Chondrocyte (in vitro differentiated cells): ENCODE measurements at places on chromosomes 1 and 21. TPM values are rescaled to one million over a fixed set of nuclear protein-coding genes. Genes with fewer than 3 reads are reported as not detected.

DNA sequence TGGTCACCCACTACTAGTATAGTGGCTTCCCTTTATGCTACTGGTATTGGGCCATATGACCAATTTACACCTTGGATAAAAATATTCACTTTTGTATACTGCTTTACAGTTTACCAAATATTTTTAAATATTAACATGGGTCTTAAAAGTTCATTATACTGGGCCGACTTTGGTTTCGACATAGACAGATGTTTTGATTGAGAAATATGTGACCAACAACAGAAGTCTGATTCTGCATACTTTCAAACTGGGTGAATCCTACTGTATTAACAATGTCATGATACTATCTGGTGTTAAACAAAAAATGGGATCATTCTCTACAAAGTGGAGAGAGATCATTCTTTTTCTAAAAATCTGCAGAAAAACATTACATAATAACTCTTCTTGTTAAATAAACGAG is 134.8 kb downstream of the AKT3 start:
- no peak for DNase-seq

Gene EDN2
- total RNA-seq = 0.38 to 4.2 TPM (median 0.80 TPM) in 3 replicates

Gene EFNA3
- total RNA-seq = 4.3 to 5.5 TPM (median 4.5 TPM) in 3 replicates

DNA sequence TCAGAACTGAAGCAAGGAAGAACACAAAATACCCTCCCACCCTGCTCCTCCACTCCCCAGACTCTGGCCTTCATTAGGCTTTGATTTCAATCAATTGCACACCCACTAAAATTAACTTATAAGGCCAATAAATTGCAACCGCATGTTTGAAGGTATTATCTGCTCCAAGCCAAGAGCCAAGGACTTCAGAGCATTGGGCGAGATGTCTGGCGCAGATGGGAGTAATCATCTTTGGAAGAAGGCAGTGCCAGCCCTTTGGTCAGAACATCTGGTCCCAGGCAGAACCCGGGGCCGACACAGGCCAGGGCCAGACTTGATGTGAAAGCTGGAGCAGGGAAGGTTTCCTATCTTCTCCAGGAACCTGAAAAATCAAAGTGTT is 60.0 kb downstream of the SLC66A1 start:
- no peak for DNase-seq

- DNase-seq = no peak
These were observed 180.4 kb upstream of the GALNT2 start for GRCh38 chr1:229886636-229887035.

DNA sequence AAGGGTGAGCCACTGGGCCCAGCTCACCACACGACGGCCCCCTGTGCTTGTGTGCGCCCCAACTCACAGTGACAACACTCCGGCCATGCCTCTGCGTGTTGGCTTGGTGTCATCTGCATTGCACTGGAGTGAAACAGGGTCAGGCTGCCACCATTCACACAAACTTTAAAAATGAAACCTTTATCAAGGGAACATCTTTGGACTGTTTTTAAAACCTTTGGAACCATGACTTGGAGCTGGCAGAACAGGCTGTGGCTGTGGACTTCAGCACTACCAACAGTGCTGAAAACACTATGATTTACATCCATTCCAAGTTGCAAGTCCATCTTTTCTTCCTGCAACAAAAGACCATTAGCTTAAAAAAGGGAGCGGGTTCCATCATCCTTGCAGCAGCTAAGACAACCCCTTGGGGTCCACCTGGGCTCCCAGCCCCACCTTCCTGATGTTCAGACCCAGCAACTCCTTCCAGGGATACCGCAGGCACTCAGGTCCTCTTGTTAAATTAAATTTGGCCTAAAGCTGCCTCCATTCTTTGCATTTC is 25.6 kb downstream of the POFUT2 start:
- no peak for DNase-seq

DNA sequence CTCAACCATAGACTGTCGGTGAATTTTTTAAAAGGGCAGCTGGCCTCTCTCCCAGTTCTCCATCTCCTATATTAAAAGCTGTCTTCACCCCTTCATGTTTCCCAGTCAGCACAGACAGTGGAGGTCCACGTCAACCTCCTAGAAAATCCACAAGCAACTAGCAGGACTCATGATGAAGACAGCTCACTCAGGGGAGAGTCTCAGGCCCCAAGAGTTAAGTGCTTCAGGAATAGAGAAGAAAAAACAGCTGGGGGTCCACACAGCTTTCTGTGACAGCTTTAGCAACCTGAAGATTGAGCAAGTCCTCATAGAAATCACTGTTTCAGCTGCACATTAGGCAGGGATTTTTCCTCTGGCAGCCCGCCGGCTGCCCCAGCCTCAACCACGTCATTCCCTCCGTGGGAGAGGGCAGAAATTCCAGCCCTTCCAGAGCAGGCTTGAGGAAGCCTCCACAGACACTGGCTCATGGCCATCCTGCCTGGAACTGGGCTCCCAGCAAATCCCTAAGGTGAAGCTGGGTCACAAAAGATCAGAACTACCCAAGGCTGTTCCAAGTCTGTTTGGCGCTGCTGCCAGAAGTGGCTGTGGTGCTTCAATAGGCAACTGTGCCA is 15.2 kb downstream of the GPR161 start:
- no peak for DNase-seq

DNA sequence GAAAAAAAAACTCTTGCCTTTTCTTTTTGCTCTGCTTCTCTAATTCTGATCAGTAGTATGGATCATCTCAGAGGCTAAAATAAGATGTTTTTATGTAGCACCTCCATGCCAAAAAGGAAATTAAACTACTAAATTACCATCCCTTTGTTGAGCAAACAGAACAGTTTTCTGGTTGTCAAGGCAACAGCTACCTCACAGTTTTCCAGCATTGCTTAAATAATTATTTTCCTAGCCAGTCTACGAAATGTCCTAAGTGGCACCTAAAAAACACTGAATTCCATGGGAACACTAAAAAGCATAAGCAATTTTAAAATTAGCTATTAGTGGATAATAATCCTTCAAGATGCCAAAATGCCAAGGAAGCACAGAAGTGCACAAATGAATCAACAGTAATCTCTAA is 61.7 kb downstream of the ARID4B start:
- DNase-seq = no peak

Gene PLPPR4
- 0.77 to 1.5 TPM (median 0.92 TPM) in 3 replicates for total RNA-seq

Gene CR2
- total RNA-seq = not detected in 3 replicates

- DNase-seq = no peak
These were observed 35.1 kb downstream of the FGGY start for GRCh38 chr1:59331686-59332620.

Gene ESPN
- 0.57 to 2.5 TPM (median 2.1 TPM) in 3 replicates for total RNA-seq

- no peak for DNase-seq
These were observed 31.7 kb downstream of the SKI start for GRCh38 chr1:2259668-2260402.

Gene TFAP2E
- total RNA-seq = 0.92 to 1.4 TPM (median 0.97 TPM) in 3 replicates

Gene NUP210L
- 0.19 TPM in 1 of 3 replicates, not detected in the others for total RNA-seq

Gene FCAMR
- total RNA-seq = not detected in 3 replicates

DNA sequence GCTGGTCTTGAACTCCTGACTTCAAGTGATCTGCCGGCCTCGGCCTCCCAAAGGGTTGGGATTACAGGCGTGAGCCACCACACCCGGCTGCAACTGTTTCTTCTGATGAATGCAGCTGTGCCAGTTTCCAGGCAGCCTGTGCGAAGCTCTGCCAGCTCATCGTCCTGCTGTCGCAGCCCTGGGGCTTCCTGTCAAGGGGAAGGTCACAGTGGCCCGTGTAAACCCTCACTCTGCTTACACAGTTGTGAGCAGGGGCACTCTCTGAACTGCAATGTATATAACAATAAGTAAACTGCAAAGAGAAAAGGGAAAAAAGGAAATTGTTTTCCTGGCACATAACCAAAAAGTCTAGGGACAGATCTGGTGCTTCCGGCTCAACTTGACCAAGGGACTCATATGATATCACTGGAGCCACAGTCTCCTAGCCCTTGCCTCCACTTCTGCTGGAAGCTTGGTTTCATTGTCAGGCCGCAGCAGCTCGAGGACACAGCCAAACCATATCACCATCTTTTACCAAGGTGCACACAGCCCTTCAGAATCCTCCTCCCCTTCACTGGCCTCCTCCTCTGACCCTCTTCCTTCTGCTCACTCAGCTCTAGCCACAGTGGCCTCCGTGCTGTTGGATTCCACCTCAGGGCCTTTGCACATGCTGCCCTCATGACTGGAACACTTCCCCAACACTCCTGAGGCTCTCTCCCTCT is 22.8 kb upstream of the LBR start:
- DNase-seq = peak; percentile 52

DNA sequence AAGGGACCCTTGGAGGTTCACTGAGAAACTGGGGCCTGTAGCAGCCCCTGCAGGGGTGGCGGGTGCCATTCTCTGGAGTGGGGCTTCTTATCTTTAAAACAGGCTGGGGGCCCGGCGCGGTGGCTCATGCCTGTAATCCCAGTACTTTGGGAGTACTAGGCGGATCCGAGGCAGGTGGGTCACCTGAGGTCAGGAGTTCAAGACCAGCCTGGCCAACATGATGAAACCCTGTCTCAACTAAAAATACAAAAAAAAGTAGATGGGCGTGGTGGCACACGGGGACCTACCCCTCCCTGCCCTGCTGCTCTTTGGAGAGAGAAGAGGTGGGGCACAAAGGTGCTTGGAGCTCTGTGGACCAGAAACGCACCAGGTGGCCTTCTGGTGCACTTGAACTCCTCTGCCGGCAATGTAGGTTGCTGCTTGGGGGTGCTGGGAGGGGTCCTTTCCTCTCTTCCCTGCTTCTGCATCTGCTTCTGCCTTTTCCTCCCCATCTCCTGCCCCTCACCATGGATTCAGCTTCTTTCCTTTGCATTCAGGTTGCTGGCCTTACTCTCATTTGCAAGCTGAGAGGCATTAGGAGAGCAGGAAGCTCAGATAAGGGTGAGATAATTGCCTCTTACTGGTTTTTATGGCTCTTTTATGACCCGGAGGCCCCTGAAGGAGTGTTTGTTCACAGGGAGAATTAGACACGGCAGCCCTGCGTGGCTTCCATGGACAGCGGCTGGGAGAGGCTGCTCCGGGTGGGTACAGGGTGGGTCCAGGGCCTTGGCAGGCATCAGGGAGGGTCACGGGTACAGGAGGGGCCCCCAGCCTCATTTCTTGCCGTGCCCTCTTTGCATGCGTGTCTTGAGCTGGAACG is 57.4 kb downstream of the ARHGEF10L start:
- DNase-seq = peak; percentile 72

Gene ZSWIM5
- total RNA-seq = 0.51 to 1.1 TPM (median 1.0 TPM) in 3 replicates

Gene GSTM1
- 8.9 to 17.8 TPM (median 17.8 TPM) in 3 replicates for total RNA-seq

Gene RPRD2
- total RNA-seq = 22.2 to 27.0 TPM (median 22.2 TPM) in 3 replicates

Gene MCOLN2
- not detected in 3 replicates for total RNA-seq

DNA sequence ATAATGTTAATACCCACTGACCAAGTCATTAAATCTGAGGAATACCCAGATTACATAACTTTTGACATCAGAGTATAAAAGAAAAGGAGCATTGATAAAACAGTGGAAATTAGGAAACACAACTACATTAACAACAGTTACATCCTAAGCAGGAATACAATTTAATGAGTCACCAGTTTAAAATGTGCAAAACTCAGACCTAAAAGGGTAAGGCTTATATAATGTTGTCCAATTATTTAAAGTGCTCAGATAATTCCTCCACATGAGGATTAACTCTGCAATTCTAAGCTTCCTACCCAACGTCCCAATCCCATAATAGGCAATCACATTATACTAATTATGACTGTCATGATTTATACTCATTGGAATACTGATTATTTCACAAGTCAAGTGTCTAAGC is 50.5 kb downstream of the ABL2 start:
- no peak for DNase-seq

DNA sequence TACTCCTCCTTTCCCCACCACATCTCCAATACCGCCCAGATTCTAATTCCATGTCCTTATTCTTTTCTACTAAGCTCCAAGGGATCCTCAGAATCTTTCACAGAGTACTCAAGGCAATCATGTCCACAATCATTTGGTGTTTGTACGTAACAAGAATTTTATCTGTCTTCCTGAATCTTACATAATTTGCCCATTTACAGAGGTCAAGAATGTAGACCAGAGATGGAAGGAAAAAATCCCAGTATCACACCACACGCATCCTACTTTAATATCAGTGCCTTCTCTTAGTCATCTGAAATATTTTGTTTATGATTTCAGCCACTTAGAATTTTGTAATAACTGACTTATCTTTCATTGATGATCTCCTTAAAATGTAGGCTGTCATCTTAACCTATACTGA is 366.0 kb upstream of the LRRC7 start:
- DNase-seq = no peak

GRCh38 chr1:214511639-214511998 is 39.8 kb downstream of the PTPN14 start:
- DNase-seq = no peak

DNA sequence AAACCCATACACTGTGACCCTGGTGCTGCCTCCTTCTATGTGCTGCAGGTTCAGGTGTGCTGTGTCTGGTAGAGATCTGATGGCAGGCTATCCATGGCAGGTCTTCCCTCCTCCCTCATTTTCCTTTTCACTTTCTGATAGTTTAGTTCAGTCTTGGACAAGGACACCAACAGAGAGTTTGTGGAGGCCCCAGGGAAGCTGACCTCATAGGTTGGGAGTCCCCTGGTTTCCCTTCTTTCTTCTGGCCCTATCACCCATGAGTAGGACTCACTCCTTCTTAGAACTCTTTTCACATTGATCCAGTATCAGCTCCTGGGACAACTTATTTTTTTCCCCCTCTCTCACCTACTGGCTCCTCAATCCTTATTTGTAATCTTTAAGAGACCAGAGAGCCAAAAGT is 8.3 kb downstream of the GRHL3 start:
- no peak for DNase-seq

GRCh38 chr21:45575993-45576837 is 34.0 kb upstream of the SLC19A1 start:
- no peak for DNase-seq

Gene GPA33
- total RNA-seq = 0.99 TPM in 1 of 3 replicates, not detected in the others

DNA sequence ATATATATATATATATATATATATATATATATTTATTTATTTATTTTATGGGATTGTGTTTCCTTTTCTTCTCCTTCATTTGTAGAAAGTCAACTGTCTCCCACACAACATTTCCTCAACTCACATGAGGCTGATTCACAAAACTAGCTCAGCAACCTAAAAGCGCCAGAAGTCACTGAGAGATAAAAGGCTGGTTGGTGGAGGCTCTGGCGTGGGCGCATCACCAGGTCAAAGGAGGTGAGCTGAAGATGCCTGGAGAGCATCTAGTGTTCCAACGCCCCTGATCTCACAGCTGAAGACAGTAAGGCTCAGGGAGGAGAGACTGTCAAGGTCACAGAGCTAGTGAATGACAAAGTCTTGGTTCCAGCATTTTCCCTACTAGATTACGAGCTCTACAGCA is 78.0 kb downstream of the HLCS start:
- no peak for DNase-seq

- no peak for DNase-seq
These were observed 21.9 kb downstream of the LRRC8D start for GRCh38 chr1:89842567-89843272.

DNA sequence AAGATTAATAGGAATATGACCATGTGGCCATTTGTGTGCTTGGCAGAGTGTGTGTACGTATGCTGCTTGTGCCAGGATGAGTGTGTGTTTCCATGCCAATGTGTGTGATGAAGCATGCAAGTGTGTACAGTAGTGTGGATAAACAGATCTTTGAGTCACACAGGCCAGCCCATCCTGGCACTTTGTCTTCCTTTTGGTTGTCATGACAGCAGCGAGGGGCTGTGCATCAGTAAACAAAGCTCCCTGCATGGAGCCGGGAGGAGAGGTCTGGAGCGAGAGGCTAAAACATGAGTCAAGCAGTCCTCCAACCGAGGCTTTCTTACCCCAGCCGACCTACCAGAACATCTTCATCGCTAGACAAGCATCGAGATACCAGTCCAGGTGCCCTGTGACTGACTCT is 221.2 kb downstream of the CACNA1E start:
- DNase-seq = no peak
